ENCODE measurements at places on chromosomes 3 and 15.

DNA sequence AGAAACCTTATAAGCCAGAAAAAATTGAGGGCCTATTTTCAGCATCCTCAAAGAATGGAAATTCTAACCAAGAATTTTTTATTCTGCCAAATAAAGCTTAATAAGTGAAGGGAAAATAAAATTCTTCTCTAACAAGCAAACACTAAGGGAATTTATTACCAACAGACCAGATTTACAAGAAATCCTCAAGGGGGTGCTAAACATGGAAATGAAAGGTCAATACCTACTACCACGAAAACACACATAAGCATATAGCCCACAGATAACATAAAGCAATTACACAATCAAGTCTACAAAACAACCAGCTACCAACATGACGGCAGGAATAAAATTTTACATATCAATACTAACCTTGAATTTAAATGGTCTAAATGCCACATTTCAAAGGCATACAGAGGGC, 883.5 kb downstream of the SI start:
- DNase-seq = peak; percentile 1

GRCh38 chr3:79016587-79017376, 751.0 kb downstream of the ROBO1 start:
- no peak for DNase-seq

DNA sequence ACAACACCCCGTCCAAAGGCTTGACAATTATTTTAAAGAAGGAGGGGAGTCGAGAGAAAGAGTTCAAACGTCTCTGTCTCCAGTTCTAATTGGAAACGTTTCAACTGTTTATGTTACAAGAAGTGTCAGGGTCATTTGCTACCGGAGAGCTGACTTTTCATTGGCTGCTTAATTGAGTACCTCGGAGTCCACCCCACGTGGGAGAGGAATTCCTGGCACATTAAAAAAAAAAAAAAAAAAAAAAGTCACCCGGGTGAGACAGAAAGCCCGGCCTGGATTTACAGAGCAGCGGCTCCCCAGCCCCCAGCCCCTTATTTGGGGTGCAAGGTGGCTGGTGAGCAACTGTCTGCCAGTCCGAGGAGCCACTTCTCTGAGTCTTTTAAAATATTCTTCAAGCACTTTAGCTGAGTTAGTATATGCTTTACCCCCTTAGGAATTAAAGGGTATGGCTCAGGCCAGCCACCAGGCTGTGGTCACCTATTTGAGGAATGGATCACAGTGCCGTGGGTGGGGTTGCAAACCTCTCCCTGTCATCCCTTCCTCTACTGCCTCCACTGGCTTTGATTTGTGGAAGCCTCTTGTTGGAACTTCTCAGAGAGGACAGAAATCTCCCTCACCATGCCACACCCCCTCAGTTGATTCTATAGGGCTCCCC, 3.9 kb upstream of the TLE3 start:
- peak; percentile 87 for DNase-seq

GRCh38 chr15:63194880-63195568, 5.6 kb downstream of the RAB8B start:
- DNase-seq = no peak

- no peak for DNase-seq
Observed at GRCh38 chr3:21791356-21791755, 40.3 kb upstream of the ZNF385D start.

GRCh38 chr3:132499071-132499470, 81.8 kb downstream of the DNAJC13 start:
- DNase-seq = peak; percentile 10

GRCh38 chr3:117355566-117355965, 646.0 kb downstream of the TUSC7 start:
- DNase-seq = peak; percentile 2

DNA sequence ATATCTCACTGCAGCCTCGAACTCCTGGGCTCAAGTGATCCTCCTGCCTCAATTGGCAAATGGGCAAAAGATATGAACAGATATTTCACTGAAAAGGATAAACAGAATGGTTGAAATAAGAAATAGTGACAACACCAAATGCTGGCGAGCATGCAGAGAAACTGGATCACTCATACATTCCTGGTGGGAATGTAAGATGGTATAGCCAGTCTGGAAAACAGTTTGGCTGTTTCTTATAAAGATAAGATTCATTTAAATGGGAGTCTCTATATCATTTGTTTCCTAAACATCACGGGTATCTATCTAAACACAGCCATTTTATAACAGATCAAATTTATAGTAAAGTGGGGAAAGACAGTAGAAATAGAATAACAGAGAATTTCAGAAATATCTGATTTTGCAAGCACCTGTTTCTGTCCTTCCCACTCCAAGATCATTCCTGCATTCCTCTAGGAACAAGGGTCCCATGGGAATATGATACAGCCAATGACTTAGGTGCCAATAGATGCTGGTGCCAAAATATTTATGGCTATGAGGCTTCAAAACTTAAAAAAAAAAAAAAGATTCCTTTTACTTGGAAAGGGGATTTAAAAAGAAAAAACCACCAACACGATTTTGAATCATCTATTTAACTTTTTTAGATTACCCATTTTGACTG, 9.9 kb upstream of the TFDP2 start:
- DNase-seq = no peak

DNA sequence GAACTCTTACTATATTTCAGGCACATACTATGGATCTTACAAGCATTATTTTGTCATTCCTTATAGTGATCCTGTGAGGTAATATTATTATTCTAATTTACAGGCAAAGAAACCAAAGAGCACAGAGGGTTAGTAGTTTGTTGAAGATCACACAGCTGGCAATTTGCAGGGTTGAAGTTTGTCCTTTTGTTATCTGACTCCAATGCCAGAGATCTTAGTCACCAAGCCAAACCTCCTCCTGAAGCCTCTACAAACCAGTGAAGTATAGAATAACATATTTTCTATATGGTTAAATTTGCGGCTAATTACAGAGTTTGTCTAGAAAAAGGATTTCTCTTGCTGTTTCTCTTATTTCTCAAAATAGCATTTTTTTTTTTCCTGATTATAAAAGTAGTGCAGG, 11.2 kb downstream of the ISLR2 start:
- DNase-seq = no peak

GRCh38 chr3:120139140-120139539, 44.9 kb upstream of the GSK3B start:
- no peak for DNase-seq

DNA sequence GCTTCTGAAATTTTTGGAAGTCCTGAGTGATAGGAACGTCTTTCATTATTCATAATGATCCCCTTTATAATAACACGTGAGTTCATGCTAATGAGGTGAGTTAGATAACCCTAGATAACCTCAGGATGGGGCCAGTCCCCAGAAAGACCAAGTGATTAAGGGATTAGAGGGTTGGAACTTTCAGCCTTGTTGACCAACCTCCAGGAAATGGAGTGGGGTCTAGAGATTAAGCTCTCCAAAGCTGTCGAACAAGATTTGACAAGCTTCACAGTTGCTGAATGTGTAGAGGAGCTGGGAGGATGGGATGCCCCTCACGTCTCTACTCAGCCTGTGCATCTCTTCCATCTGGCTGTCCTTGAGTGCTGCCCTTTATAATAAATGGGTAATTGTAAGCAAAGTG, 107.1 kb downstream of the ZMAT3 start:
- no peak for DNase-seq

- DNase-seq = no peak
Observed at GRCh38 chr3:21826416-21826815, 75.4 kb upstream of the ZNF385D start.

- DNase-seq = no peak
Observed at GRCh38 chr15:99174567-99175395, 69.9 kb downstream of the SYNM start.

GRCh38 chr3:114420072-114420471, 126.2 kb downstream of the TIGIT start:
- no peak for DNase-seq

DNA sequence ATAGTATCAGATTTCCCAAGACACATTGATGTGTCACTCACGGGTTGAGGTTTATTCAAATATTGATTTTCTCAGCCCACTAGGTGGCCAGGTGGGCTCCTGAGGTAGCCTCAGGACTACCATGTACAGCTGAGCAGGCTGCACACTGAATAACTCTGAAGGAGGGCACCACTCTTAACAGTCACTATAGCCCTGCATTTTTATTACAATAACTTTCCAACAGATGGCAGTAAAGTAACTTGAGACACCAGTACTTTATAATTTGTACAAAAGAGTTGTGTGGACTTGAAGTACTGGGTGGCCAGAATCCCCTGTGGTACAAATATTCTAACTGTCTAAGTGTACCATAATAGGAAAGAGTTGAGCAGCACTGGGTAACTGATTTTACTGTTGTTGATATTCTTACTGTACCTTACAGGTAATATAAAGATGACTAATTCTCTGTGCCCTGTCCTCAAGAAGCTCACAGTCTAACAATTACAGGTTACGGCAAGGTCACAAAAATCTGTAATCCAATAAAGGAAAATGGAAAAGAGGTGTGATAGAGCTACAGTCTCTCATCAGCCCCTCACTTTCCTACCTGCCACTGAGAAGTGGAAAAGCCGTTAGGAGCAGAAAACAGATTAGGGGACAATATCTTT, 76.0 kb downstream of the ETFA start:
- DNase-seq = peak; percentile 42

GRCh38 chr3:178059836-178060235, 476.4 kb upstream of the KCNMB2 start:
- DNase-seq = no peak

DNA sequence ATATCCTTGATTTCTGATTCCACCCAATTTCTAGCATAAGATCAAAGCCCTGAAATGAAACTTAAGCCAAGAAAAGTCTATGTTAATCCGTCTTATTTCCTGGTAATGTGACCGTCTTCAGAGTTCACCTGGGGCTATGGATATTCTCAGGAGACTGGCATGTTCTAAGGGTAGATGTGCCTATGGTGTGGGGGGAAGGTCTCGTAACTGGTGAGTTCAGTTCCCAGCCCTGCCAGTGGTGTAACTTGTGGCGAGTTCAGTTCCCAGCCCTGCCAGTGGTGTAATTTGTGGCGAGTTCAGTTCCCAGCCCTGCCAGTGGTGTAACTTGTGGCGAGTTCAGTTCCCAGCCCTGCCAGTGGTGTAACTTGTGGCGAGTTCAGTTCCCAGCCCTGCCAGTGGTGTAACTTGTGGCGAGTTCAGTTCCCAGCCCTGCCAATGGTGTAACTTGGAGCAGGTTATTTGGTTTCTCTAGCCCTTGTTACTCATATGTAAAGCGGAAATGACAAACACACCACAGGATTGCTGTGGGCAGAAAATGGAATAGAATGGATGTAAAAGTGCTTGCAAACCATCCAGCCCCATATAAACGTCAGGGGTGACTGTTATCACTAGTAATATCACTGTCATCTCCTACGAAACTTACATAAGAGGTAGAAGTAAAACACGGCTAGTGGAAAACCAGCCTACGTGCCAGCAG, 30.4 kb downstream of the SLC51A start:
- no peak for DNase-seq

DNA sequence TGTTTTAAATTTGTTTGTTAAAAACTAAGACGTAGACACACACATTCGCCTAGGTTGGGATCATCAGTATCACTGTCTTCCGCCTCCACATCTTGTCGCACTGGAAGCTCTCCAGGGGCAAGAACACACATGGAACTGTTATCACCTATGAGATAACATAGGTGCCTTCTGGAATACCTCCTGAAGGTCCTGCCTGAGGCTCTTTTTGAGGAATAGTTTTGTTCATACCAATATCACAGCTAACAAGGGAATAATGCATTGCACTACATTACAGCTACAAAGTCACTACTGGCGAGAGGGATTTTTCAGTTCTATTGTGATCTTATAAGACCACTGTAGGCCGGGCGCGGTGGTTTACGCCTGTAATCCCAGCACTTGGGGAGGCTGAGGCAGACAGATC, 29.9 kb downstream of the ZWILCH start:
- DNase-seq = no peak

- peak; percentile 43 for DNase-seq
Observed at GRCh38 chr3:23183731-23184130, 19.4 kb upstream of the UBE2E2 start.

GRCh38 chr3:4936982-4937614, 42.1 kb upstream of the BHLHE40 start:
- DNase-seq = no peak

DNA sequence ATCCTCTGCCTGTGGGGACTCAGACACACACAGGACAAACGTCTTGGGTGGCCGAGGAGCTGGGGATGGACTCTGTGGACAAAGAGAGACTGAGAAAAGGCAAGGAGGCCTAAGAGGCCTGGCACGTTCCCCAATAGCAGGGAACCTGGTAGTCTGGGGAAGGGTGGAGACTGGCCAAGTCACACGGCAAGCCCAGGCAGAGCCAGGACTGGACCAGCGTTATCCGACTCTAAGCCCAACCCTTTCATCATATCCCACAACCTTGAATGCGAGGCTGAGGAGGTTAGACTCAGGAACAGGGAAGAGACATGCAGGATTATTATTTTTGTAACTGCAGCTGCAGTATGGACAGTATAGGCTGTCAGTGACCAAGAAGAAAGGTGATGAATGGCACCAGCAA, 53.4 kb downstream of the SLC6A11 start:
- DNase-seq = no peak

DNA sequence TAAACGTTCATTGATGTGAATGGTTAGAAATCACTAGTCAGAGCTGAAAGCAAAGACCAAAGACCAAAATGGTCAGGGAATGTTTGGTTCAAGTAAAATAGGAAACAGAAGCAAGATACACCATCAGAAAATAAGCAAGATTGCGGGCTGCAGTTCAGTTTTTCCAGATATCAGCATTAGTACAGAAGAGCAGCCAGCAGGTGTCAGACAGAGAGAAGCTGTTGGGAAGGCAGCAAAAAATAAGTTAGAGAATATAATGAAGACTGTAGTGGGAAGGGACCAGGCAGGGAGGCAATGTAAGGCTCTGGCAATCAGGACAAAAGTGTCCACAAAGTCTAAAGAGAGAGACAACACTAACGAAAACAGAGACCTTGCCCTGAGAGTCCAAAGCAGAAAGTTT, 639.4 kb upstream of the NAALADL2 start:
- no peak for DNase-seq

DNA sequence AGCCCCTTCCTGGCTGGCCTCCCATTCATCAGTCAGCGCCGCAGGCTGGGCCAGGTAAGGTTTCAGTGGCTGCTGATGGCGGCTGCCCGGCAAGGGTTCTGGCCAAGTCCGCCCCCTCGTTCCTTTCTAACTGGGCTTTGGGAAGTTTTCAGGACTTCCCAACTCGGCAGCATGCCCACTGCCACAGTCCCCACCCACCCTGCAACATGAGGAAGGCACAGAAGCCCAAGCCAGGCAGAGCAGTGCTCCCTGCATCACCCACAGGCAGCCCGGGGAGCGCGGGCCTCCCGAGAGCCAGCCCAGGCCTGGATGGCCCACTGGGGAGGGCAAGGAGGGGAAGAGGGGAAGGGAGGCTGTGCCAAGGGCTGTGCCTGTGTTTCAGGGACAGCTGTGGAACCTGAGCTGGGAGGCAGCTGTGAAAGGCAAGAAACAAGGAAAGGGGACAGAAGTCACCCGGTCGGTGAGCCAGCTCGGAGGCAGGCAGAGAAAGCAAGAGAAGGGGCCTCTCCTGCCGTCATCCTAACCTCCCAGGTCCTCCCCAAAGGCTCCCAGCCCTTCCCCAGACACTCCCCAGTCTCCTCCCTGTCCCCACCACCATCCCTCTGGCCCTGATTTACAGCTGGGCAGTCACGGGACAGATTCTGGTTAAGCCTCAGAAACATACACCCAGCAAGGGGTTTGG, 73.9 kb downstream of the CPN2 start:
- no peak for DNase-seq

GRCh38 chr3:110323349-110323748, 748.3 kb upstream of the NECTIN3 start:
- DNase-seq = no peak

GRCh38 chr3:24199300-24199699, 254.2 kb downstream of the NR1D2 start:
- no peak for DNase-seq
